Activated CD8-positive, alpha-beta T cell treated with anti-CD3 and anti-CD28 coated beads for 36 hours (primary cell): ENCODE measurements at places on chromosomes 5 and 9. TPM values are rescaled to one million over a fixed set of nuclear protein-coding genes. Genes with fewer than 3 reads are reported as not detected.

CCDC152 gene
- total RNA-seq = 10.1 TPM

PCDHB5 gene
- total RNA-seq = not detected

DNA sequence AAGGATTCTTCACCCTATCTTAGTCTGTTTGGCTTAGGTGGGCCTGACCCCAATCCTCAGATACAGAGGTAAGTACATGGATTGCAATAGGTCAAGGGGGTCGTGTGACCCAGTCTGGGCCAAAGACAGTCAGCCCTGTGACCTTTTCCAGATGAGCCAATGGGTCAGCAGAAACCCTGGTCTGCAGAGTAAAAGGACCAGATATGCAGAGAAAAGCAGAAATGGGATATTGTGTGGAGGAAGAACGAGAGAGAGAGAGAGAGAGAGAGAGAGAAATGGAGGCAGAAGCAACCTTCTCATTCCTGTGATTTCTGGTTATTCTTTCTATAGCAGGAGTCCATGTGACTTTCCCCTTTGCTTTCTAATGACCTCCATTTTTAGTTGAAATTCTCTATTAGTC, 40.4 kb upstream of the CRB2 start:
- no peak overlapping the region for H3K4me3 ChIP-seq
- H3K4me1 ChIP-seq = peaks cover 5% of the 10 kb centered on the region
- H3K27me3 ChIP-seq = no peaks in the 10 kb centered on the region
- DNase-seq = no peak
- H3K36me3 ChIP-seq = no peaks in the 10 kb centered on the region

DNA sequence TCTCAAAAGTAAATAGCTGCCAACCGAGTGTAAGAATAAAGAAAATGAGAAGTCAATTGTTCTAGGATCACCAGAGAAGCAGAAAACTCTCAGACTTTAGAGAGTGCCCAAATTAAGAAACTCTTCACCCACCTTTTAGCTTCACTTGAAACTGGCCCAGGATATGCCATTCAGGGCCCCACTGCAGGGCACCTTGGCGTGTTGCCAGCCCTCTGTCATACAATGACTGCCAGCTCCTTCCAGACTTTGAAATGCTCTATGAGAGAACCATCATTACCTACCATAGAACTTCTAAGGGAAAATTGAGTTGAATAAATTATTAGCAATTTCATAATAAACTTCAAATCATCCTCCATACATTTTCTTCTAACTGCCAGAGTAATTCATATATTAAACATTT, 240.5 kb downstream of the CETN3 start:
- DNase-seq = no peak
- H3K4me1 ChIP-seq = no peaks in the 10 kb centered on the region
- no peaks in the 10 kb centered on the region for H3K36me3 ChIP-seq

DNA sequence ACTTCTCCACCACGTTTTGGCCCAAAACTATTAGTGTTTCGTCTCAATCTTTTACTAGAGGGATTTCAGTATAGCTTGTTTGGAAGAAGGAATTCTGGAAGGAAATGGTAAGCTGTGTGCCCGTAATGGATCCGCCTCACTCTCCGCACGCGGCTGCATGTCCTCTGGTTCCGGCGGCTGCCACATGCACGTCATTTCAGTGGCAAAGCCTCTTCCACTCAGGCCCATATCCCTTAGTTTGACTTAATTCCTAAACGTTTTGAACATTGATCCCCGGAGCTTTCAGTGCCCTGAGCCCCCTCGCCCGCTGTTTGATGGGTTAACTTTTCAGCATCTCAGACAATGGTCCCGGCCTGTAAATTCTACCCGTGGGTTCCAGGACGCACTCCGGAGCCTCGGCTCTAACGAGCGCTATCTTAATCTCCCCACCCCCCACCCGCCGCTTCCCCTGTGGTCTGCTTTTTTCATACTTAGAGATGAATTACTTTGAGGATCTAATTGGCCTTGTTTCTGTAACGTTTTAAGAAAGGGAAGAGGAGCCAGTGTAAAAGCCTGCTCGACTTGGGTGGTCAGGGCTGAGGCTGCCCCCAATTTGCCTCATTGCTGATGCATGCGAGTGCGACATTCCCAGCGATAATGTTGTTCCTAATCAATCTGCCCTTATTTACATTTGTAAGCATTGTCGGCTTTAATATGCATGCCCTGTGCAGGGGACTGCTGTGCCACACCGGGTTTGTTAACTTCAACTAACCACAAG, 4.6 kb downstream of the PTCH1 start:
- peaks cover 32% of the 10 kb centered on the region for H3K4me1 ChIP-seq
- peaks cover 20% of the 10 kb centered on the region for H3K36me3 ChIP-seq
- H3K4me3 ChIP-seq = peak overlapping the region; percentile 94
- peak overlapping the region; percentile 96 for H3K27ac ChIP-seq
- peaks cover 29% of the 10 kb centered on the region for H3K27me3 ChIP-seq

DNA sequence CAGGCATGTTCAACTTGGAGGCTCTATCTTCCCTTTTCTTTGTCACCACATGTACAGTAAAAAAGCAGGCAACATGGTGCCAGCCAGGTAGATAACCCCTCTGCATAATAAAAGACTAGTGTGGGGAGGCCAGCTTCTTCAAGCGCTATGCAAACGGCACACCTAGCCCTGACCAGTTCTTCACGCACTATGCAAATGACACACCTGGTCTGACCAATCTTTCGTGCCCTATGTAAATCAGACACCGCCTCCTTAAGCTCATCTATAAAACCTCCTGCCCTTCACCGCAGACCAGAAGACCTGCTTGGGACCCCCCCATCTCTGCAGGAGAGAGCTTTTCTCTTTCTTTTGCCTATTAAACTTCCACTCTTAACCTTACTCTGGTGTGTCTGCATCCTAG, 28.1 kb upstream of the UGCG start:
- H3K36me3 ChIP-seq = no peaks in the 10 kb centered on the region
- no peak overlapping the region for H3K4me3 ChIP-seq
- DNase-seq = no peak
- no peak overlapping the region for H3K27ac ChIP-seq
- H3K27me3 ChIP-seq = peaks cover 2% of the 10 kb centered on the region
